Stimulated activated CD8-positive, alpha-beta memory T cell treated with anti-CD3 and anti-CD28 coated beads, Interleukin-2, amount 100 ng/mL, for 48 hours (primary cell): ENCODE measurements at places on chromosomes 2 and 18.

GRCh38 chr2:219512524-219513216 lies 1.6 kb upstream of the ASIC4 start:
- no peak for DNase-seq

GRCh38 chr2:114472246-114472645 lies 29.8 kb downstream of the DPP10 start:
- no peak for DNase-seq

- DNase-seq, result no peak
Measured at GRCh38 chr2:234444893-234445292, 52.0 kb downstream of the ARL4C start.

DNA sequence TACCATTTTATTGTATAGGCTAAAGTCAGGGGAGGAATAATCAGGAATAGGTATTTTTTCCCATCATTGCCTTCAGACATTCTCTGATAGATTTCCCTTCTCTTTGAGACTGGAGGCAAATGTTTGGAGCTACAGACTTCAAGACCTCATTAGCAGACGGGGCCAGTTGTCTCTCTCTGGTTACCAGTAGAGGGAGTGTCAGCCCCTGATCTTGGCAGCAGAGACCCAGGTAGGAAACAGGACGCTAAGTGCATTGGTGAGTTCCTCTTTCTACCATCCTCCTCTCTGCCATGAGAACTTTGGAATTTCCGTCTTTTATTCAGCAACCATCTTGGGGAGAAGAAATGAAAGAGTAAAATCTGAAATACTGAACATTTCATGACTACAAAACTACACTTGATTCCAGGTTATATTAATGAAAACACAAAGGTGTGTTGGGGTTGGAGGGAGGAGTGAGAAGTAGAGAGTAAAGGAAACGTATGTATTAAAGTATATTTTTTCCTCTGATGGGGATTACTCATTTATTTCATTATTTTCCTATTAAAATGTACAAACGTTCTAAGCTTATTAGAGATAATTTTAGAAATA lies 186.2 kb upstream of the GCFC2 start:
- DNase-seq, result no peak

DNA sequence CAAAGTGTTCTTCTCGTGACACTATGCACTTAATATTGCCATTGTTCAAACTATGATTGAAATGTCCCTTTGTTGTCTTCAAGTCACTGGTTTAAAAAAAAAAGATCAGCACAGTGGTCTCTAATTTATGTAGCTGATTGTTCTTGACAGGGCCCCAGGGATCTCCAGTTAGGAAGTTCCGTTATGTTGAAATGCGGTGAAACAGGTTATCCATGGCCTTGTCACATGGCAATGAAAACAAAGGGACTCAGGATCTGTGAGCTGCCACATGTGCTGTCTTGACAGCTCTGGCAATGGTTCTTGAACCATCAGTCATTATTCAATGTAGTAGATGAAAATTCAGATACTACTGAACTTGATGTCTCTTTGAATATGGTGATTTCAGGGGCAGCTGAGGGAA lies 147.4 kb downstream of the SETBP1 start:
- DNase-seq, result no peak

- DNase-seq, result no peak
Measured at GRCh38 chr2:130869441-130870160, 32.9 kb downstream of the ARHGEF4 start.

DNA sequence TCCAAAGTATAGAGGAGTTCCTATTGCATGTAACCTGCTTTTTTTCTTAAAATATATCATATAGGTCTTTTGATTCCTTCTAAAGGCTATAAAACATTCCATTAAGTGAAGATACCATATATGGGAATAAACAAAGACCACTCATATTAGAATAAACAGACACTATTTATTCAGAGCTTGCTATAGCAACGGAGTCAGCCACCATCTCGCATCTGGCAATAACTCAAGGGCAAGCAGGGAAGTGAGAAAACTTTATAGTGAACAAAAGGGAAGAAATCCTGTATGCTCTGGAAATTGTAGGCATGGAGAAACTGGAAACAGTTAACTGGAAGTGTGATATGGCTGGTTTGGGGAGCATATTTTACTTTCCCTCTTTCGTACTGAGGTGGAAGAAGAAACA lies 301.9 kb downstream of the PTH2R start:
- DNase-seq, result no peak

GRCh38 chr2:113248997-113249770 lies 29.5 kb downstream of the PAX8 start:
- peak; percentile 50 for DNase-seq

- no peak for DNase-seq
Measured at GRCh38 chr2:113962692-113963480, 73.0 kb downstream of the ACTR3 start.

GRCh38 chr2:159149747-159150146 lies 136.8 kb downstream of the WDSUB1 start:
- DNase-seq, result no peak

DNA sequence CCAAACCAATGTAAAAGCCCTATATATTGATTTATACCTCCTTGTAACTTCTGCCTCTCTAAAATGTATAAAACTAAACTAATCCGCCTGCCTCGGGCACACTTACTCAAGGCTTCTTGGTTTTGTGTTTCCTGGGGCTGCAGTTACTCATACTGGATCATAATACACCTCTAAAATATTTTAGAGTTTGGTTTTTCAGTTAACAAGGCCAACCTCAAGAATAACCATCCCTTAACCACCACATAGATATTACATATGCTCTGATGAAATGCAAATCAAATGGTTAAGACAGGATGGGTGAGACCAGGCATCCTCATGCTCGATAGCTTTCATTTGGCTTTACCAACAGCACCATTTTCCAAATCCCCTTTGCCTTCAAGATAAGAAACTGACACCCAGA lies 46.4 kb downstream of the UXS1 start:
- no peak for DNase-seq

DNA sequence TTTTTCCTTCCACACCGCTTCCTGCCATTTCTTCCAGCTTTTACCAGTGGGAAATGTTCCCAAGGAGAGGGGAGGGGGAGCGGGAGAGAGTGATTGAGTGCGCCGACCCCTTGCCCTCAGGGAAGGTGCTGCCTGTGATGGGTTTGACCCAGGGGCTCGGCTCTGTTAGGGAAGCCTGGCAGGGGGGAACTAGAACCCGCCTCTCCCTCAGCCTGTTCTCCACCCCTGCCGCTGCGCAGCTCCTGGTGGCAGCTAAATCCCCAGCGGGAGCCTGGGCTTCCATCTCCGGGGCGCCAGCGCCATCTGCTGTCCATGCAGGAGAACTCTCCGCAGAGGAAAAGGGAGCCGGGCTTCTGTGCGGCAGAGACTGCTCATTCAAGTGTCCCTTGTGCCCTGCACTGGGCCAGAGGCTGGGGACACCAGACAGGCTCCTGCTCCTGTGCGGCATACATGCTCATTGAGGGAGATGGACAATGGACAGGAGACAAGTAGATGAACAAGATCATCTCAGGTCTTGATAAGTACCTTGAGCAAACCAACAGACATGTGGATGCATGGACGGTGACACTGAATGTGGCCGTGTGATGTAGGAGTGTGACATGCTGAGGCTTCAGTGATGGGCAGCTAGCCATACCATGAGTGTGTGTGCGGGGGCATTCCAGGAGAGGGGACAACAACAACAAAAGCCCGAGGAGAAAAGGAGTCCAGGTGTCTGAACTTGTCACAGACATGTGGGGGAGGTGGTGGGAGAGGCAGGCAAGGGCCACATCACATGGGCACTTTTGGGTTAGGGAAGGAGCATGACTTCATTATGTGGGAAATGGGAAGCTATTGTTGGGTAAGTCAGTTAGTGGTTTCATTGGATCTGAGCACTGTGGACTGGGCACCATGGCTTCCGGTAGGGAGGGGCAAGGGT lies 13.3 kb downstream of the CHPF start:
- peak; percentile 75 for DNase-seq

DNA sequence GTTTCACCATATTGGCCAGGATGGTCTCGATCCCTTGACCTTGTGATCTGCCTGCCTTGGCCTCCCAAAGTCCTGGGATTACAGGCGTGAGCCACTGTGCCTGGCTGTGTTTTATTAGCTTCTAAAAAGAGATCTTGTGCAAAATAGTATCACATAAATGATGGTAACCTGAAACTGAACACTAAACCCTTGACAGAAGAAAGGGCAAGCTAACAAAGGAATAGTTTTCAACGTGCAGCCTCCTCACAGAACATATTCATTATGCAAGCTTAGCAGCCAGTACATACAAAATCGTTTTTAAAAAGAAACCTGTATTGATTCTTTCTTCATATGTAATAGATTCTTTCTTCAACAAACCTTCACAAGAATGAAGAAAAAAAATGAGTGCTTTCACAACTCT lies 20.6 kb downstream of the CHN1 start:
- DNase-seq, result no peak

DNA sequence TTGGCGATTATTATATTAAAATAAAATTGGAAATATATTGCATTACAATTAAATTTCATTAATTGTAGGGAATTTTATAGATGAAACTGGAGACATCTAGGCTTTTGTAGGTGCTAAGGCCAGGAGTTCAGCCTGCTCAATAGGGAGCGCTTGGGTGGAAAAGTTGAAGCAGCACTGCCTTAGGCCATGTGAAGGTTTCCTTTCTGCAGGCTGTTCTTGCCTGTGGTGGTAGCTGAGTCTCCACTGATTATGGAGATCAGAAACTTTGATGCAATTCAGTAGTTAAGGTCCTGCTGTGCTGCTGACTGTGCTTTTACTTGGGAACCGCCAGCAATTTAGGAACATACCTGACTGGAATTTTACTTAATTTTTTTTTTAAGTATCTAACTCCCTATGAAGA lies 179.9 kb upstream of the BOD1L2 start:
- DNase-seq, result no peak

DNA sequence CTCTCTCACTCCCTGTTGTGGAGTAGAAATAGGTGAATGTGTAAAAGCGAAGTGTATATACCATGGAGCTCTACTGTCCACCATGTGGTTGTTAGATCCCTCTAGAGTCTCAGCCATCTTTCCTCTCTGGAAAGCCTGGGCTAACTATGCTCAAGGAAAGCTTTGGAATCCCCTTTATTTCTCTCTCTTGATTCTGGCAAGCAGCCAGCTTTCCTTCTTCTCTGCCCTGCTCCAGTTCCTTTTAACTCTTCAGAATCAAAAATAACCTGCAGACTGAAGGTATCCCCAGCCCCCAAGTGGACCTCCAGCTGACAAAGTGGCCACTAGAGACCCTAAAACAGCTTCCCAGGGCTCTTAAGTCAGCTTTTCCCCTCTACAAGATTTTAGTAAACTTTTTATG lies 381.9 kb downstream of the PLCL1 start:
- no peak for DNase-seq

- no peak for DNase-seq
Measured at GRCh38 chr18:27785815-27786471, 391.0 kb downstream of the CDH2 start.

DNA sequence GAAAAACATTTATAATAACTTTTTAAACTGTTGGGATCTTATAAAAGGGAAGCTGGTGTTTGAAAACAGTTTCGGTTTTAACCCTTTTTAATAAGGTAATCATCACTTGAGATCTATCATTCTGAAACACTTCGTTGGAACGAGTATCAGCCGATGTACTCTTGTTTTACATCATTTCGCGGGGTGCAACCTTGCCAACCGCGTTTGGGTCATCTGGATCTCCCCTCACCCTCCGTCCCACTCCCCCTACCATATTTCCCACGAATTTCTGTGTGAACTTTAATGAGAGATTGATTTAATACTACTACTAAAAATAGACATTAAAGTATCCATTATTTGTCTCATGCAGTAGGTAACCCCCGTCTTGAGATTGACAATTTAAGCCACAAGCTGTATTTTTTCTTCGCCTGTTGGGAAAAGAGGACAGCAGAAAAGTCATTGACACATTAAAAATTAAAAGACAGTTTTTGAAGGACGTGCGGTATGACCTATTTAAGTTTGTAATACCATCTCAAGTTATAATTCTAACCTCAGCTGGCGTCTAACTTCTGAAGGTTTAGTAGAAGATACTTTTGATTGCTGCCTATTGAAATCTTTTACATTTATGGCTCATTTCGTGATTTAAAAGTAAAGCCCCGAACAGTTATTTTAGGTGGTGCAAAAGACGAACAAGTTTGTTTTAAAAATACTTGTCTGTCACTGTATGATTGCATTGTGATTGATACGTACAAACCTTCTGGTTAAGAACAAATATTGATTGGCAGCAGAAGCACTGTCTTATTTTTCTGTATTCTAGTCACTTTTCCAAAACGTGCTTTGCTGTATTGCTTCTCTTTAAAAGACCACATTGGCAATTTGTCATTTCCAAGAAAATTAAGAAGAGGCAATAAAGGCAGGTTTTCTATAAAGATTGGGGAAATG lies 1.5 kb downstream of the CREB1 start:
- DNase-seq, result no peak

DNA sequence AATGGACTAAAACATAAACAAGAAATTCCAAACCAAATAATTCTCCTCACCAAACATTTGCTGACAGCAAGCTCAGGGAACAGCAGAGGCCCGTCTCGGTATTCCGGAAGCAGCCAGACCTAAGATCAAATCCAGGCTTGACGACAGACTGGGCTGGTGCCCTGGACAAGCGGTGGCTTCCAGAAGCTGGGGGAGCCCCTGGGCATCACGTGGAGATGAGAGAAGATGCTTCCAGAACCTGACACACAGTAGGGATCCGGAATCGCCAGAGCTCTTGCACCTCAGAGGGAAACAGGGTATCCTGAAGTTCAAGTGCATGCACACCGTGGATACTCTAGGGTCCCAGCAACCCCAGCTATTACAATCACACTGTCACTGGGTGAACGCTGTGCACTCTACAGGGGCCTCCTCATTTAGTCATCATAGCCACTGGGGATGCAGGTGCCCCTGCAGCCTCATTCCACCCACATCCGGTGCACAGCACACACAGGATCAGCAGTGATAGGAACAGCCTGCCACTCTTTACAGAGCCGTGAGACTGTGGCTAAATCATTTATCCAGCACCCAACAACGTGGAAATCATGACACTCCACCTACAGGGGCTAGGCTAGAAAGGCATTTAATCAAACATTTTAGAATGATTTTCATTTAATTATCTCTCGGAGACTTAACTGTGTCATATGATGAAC lies 102.6 kb downstream of the HDAC4 start:
- peak; percentile 46 for DNase-seq

GRCh38 chr2:236402033-236402790 lies 138.0 kb upstream of the ASB18 start:
- no peak for DNase-seq
